ENCODE measurements at places on chromosomes 2 and 18.

GRCh38 chr18:42781298-42781815 lies 334.1 kb downstream of the RIT2 start:
- DNase-seq = no peak

DNA sequence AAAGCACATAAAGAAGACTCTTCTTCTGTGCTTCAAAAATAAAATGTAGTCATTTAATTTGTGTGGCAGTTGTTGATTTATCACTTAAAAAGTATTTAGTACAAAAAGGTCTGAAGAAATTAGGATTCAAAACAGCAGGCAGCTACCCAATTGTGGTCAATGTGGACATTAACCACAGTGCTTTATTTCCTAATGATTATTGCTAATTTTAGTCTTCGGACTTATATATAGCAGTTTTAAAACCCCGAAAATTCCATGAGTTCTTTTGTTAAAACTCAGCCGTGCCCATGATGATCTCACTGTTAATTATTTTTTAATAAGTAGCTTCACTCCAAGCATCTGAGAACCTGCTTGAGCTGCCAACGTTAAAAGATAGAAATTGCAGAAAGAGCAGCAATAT lies 594.3 kb downstream of the STK39 start:
- no peak for DNase-seq

DNA sequence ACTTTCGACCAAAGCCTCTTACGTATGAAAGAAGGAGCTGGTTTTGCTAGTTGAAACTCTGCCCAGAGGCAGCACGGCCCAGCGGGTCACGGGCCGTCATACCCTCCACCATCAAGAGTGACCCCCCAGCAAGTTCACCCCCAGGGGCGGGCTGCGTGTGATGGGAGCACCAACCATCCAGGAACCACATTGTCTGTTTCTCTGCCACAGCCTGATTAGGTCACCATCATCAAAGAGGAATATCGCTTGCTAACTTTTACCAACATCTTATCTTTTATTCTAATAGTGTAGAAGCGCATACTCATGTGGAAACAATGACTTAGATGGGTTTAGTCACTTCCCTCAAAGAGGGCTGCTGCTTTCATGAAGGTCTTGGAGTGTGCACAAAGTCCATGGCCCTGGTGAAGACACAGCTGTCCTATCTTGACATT lies 116.6 kb upstream of the SMIM21 start:
- no peak for DNase-seq

GRCh38 chr2:223578846-223579245 lies 23.3 kb downstream of the SCG2 start:
- no peak for DNase-seq

DNA sequence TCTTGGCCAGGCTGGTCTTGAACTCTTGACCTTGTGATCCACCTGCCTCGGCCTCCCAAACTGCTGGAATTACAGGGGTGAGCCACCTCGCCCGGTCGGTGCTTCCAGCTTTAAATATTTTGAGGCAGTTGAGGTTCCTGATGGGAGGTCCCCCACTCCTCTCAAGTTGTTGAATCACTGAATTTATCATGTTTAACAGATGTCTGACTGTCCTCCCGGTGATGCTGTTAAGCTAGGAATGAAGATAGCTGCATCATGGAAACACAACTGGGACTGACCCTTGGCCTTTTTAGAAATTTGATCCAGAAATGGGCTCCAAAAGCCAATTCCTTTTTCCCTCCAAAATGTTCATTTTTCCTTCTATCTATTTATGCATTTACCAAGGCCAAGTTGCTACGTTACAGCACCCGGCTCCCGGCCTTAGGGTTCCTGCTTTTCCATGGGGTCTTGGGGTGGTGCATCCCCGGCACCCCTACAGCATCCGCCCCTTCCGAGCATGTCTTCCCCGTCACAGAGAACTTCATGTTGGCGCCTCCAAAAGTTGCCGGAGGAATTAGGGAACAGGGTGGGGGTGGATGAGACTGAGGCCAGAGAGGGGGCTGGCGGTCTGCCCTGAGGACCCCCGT lies 43.9 kb downstream of the PAX8 start:
- no peak for DNase-seq

DNA sequence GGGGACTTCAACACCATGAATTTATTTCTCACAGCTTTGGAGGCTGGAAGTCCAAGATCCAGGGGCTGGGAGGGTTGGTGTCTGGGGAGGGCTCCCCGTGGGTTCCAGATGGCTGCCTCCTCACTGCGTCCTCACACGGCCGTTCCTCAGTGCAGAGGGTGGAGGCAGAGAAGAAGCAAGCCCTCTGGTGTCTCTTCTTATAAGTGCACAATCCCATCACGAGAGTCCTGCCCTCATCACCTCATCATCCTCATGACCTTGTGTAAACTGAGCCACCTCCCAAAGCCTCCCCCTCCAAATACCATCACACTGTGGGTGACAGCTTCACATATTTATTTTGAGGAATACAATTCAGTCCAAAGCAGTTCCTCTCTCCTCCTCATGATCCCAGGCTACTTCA lies 26.3 kb downstream of the TMEM163 start:
- DNase-seq = no peak

- DNase-seq = no peak
Measured at GRCh38 chr2:220154304-220154703, 526.9 kb downstream of the SLC4A3 start.

- no peak for DNase-seq
Measured at GRCh38 chr2:82596581-82596980, 1862.5 kb downstream of the SUCLG1 start.

GRCh38 chr2:28314968-28315367 lies 77.7 kb upstream of the FOSL2 start:
- DNase-seq = no peak

DNA sequence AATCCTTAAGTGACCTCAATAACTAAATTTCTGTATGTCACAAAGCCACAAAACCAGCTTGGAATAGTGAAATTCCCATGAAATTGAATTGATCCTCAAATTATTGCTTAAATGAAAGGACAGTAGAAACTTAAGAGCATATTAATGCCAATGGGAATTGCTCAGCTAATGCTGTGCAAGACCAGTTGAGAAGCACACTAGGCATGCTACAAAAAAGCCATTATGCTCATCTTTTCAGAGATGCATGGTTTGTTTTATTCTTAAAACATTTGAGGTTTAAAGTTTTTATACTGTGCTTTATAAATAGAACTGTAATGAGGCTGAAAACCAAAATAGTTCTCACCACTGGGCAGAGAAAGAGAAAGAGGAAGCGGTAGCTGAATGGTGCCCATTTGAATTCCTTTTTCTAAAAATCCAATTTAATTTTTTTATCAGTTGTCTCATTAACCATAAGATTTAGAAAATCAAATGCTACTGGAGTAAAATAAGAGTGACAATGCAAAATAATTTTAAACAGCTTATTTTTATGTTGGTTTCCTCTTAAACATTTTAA lies 98.6 kb downstream of the LNPK start:
- DNase-seq = no peak

DNA sequence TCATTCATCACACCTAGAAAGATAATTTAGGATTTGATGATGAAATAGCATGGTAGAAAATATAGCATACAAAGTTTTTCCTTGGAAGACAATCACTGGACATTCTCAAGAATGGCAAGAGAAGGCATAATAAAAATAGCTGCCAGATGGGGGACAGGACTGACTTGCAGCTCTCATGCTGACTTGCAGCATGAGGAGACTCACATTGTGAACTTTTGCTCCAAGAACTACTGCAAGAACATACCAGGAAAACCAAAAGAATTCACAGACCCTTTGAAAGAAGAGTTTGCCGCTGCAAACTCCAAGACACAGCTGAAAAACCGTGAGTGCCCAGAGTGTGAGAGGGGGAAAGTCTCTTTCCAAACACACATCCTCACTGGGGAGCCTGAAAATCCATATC lies 47.0 kb downstream of the CRYGD start:
- no peak for DNase-seq

GRCh38 chr2:11703700-11704099 lies 33.7 kb upstream of the NTSR2 start:
- DNase-seq = no peak

- no peak for DNase-seq
Measured at GRCh38 chr2:25333981-25334380, 7.7 kb downstream of the DNMT3A start.

DNA sequence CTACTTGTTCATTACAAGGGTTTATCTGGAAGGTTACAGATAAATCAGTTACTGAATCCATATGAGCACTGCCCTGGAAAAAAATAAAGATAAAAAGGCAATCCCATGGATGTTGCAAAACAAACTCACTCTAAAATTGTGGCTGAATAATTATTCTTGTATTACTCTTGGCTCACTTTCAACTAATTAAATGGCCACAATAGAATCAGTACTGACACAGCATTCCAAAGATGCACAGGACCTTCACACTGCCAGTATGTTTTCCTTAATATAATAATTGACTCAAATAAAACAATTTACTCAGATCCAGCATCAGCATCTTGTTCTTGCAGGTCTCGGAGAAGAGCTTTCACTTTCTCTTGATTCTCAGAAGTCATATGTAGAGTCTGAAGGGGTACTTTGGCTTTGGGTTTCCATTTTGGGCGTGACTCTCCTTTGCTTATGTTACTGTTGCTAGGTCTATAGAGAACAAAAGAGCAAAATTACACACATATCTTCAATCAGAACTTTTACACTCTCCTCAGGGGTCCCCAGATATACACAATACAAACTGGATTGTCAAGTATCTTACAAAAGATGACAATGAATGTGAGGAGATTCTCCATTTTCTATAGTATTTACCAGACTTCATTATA lies 12.6 kb downstream of the DHX57 start:
- no peak for DNase-seq

DNA sequence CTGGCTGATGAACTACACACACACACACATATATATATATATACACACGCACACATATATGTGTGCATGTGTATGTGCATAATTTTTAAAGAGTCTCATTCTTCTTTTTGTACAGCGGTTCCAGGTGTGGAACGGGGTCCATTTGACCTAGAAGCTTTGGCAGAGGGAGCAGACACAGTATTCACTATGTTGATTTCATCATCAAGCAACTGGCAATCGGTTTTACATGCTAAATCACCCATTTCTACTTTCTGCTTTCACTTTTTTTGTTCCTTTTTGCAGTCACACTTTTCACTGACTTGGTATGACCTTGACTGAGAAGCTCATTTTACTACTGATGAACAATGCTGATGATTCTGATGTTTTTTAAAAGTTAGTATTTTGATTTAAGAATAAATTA lies 63.0 kb upstream of the PGAP1 start:
- DNase-seq = no peak

DNA sequence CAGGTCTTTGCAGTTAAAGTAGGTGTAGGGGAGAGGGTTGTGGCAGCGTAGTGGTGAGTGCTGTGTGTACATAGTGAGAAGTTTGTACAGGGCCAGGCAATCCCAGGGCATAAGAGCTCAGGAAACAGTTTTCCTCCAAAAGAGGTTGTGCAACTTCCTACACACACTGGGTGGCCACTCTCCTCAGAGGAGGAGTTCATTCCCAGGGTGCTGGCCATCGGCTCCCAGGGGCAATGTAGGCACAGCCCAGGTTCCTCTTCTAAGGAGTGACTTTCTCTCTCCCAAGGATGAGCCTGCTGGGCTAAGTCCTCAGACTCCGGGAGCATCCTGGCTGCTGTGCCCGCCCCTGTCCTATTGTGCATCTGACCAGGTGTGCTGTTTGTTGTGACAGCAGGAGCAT lies 3.0 kb downstream of the ACOXL start:
- no peak for DNase-seq

DNA sequence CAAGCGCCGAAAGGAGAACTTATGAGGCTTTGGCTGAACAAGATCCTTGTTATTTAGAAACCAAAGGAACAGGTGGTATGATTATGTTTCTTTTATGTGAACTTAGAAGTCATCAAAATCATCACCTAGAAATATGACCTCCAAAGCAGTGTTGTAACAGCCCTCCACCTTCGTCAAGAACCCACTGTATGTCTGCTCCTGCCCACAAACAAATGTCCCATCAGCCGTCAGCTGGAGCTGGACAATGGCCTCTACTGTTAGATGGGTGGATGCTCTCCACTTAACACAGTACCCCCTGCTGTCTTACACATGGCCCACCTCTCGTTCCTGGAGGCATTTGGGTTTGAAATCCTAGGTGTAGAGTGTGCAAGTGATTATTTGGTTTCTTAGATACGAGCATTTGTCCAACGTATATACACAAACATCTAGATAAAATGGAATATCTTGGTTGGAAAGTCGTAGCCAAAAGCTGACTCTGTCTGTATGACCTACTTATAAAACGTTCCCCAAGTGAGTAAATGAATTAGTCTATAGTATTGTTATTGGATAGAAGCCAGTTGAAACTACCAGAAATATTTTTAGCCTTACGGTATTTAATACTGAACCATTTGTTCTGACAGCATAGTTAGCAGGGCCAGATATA lies 113.0 kb downstream of the CRIM1 start:
- no peak for DNase-seq
